ENCODE measurements at places on chromosomes 5 and 9.

- no peak for DNase-seq
Measured at GRCh38 chr9:23408874-23409273, 417.2 kb downstream of the ELAVL2 start.

GRCh38 chr5:10507575-10508096, 56.2 kb upstream of the ANKRD33B start:
- peak; percentile 58 for DNase-seq

- DNase-seq: no peak
Measured at GRCh38 chr9:133752739-133753446, 14.7 kb upstream of the SARDH start.

DNA sequence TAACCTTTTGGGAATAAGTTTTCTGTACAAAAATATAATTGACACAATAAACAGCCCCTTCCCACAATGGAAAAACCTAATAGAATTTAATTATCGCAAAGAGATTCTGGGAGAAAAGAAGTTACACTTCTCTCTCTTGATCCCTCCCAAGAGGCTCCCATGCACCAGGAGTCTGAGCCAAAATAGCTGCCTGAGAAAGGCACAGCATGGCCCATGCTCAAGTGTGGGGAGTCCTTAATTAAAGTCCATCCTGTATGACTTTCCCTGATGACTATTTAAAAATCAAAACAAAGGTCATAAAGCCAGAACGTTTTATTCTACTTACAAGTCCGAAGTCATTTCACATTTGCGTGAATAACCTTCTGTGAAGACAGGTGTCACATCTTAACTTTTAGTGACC, 155.1 kb downstream of the SPOCK1 start:
- no peak for DNase-seq

DNA sequence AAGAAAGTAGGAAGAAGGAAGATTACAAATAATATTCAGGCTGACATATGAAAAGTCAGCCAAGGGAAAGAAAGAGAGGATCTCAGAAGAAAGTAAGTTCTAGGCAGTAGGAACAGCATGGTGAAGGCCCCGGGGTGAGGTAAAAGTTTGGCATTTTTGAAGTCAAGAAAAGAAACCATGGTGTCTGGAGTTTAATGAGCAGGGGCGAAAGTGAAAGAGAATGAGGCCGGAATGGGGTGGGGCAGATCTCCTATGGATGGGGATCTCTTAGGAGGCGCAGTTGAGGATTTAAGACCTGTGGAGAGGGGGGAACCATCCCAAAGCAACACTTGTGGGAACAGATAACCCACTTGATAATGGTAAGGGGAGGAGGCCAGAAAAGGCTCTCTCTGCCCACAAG, 42.3 kb upstream of the SMAD5 start:
- no peak for DNase-seq

GRCh38 chr5:138102454-138103318, 18.9 kb downstream of the WNT8A start:
- no peak for DNase-seq

GRCh38 chr5:141127305-141127704, 5.7 kb downstream of the PCDHB4 start:
- DNase-seq: no peak

GRCh38 chr5:108303086-108303485, 78.8 kb downstream of the FBXL17 start:
- no peak for DNase-seq

GRCh38 chr5:179452356-179453230, 97.8 kb upstream of the RUFY1 start:
- no peak for DNase-seq

GRCh38 chr9:95463148-95464060, 53.4 kb downstream of the PTCH1 start:
- no peak for DNase-seq

DNA sequence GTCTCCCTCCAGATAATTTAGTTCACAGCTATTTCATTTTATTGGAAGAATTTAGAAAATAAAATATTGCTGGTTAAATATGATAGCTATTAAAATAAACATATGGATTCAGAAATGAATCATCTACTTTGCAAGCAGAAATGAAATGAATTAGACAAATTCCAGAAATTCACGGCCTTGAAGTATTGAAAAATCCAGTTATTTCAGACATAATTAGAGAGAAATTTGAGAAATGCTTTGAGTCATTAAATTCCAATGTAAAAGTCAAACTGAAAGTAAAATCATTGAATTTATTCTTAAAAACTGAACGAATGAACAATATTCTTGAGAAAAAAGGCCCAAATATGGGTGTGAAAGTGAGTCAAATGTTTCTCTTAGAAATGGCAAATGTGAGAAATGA, 632.6 kb upstream of the EDIL3 start:
- peak; percentile 5 for DNase-seq

Data from IMR-90 (cell line).